ENCODE measurements at places on chromosomes 4 and X. TPM values are rescaled to one million over a fixed set of nuclear protein-coding genes. Genes with fewer than 3 reads are reported as not detected.

CLNK gene
- not detected for total RNA-seq

SPON2 gene
- total RNA-seq: 7.6 TPM

POF1B gene
- not detected for total RNA-seq

MAGEA8 gene
- not detected for total RNA-seq

TCEAL9 gene
- 166 TPM for total RNA-seq

MID2 gene
- 5.7 TPM for total RNA-seq

Data from A172 (cell line).